ENCODE measurements at places on chromosomes 7 and 10. TPM values are rescaled to one million over a fixed set of nuclear protein-coding genes. Genes with fewer than 3 reads are reported as not detected.

The SCART1 gene
- 0.47 TPM for total RNA-seq

The MMP21 gene
- not detected for total RNA-seq

The TMEM270 gene
- not detected for total RNA-seq

The RASSF4 gene
- 7.2 TPM for total RNA-seq

The GBF1 gene
- total RNA-seq: 16.5 TPM

The IGF2BP3 gene
- total RNA-seq: 84.1 TPM

The MSMB gene
- not detected for total RNA-seq

The ICA1 gene
- total RNA-seq: 49.8 TPM

The PON3 gene
- total RNA-seq: 0.47 TPM

The OR6V1 gene
- total RNA-seq: not detected
